ENCODE measurements at places on chromosomes 6 and 20.

DNA sequence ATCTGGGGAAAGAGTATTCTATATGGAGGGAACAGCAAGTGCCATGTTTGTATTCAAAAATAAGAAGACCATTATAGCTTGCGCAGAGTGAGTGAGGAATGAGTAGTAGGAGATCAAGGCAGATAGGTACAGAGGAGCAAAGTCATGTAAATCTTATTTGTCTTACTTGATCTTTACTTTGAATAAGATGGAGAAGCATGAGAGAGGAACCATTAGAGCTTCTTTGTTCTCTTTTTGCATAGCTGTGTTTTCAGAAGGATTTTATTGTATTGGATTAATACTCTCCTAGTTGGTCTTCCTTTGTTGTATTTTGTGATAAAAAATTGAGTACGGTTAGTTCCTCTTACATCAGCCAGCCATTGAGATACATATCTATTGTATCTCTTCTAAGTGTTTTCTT, 88.4 kb downstream of the SCAF8 start:
- DNase-seq = no peak

DNA sequence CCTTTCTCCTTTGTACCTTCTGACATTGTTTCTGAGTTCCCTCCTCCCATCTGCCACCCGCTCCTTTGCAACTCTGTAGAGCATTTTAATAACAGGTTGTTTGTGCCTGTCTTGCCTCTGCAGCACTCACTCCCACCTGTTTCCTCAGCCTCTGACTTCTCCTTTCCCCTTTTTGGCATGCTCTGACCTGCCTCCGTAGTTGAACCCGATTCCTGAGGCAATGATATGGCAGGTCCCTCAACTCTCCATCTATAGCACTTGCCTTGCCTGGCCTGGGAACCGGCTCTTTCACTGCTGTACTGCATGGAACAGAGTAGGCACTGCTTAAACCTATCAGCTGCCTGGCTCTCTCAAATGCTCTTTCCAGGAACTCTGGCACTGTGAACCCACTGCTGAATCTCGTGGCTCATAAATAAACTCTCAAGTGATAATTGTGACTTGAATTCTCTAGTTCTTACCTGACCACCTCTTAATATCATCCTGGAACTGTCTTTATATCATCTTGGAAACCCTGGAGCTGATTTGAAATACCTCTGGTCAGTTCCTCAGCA, 50.3 kb downstream of the UTRN start:
- DNase-seq = no peak

- no peak for DNase-seq
Measured at GRCh38 chr6:3270258-3270657, 11.5 kb downstream of the PSMG4 start.

DNA sequence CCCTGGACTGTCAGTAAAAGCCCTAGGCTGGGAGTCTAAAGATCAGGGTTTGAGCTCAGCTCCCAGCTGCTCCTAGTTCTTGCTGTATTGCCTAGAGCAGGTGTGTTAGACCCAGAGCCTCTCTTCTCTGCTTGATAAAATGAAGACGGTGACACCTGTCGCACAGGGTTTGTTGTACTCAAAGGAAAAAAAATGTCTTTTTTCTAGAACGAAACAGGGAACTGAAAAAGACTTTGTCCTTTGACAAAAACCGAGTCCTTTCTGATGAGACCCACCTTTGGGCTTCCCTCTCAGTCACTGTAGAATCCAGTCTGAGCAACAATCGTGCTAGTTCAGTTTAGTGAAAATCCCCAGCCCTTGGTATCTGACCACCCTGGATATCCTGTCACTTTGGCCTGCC, 102.1 kb upstream of the LAMP5 start:
- DNase-seq = no peak
